ENCODE measurements at places on chromosomes 1 and 21.
A peak's percentile ranks its signal among the peaks of the same experiment; 100 is the strongest.

DNA sequence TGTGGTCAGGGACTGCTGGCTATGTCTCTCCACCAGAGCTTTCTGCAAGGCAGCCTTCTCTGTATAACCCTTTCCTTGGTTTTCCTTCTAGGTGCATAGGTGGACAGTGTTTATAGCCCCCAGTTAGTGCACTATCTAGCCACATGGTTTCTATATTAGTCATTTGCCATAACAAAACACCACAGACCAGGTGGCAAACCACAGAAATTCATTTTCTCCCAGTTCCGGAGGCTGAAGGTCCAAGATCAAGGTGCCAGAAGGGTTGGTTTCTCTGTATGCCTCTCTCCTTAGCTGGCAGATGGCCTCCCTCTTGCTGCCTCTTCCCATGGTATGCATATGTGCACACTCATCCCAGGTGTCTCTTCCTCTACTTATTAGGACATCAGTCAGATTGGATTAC is 106.4 kb downstream of the KAZN start:
- DNase-seq = no peak

DNA sequence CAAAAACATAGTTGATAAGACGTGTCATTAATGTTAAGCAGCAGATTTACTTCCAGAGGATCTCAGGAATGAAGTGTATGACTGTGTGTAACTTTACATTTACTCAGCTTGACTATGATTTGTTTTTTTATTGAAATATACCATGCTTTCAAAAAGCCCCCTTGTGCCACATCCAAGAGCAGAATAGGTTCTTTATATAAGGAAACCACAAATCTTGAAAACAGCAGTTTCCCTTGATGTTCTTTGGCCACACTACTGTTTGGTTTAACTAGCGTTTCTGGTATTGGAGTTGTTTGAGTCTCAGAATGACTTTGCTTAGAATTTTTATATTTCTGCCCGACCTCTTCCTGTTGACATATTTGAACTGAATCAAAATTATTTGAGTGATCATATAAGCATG is 25.0 kb downstream of the LRRC8C start:
- no peak for DNase-seq

DNA sequence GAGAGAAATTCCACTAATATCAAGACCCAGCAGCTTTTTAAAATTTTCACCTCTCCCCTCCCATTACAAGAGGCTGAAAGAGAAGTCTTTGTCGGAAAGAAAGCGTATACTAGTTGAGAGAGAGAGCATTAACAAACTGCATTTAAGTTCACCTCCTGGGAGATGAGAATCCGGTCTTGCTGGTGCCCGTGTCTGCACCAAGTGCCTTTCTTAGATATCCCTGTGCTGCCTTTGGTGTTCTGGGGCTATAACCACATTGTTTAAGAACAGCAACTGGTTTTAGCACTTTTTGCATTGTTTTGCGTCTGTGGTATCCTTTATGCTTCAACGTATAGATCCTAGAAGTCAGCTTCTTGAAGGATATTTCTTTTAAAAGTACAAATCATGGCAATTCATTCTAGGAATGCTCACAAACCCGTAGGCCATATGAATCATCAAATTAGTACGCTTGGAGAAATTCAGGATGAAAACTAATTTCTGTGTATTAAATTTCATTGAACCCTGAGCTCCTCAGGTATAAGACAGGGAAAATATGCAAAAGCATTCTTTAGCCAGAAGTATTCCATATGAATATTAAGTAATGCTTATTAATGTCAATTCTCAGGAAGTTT is 3.4 kb upstream of the RPE65 start:
- DNase-seq = no peak

- peak; percentile 93 for DNase-seq
Observed at GRCh38 chr1:23100074-23100748, 68.4 kb downstream of the LUZP1 start.

DNA sequence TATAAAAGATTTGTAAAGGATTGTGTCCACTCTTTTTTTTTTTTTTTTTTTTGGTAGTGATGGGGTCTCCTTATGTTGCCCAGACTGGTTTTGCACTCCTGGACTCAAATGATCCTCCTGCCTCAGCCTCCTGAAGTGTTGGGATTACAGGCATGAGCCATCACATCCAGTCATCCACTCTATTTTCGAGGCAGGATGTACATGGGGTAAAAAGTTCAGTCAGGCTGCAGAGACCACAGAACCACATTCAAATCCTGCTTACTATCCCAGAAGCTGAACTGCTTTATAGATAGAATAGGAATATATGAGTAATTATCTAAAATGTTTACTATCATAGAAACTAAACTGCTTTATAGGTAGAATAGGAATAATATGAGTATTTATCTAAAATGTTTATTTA is 26.0 kb upstream of the KCNK2 start:
- no peak for DNase-seq

DNA sequence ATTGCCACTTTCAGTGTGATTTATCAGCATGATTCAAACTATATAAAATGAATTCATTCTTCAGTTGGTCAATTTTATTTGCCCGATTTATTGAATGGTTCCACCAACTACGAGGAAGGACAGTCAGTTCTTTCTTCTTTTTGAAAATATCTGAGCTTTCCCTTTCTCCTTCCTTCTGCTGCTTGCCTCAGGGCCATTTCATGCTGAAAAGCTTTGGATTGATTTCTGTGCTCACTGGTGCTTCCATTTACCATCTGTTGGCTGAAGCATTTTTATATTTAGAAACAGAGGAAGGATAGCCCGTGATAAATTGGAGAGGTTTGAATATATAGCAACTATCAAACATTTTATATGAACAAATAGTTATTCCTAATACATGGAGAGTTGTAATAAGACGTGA is 68.9 kb upstream of the ADAMTS5 start:
- DNase-seq = no peak

DNA sequence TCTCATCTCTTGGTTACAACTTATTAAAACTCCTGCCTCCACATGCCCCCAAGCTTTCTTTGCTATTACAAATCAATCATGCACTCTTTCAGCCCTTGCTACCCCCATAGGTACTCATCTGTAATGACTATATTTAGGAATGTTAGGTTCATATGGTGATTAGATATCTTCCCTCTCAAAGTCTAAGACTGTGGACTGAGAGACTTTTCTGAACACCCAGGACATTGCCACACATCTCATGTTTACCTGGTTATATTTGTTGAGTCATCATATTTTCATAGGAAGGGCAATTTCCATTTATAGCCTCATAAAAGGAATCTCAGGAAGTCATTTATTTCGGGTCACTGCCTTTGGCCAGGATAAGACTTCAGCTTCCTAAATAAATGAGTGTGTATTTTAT is 81.5 kb upstream of the LPGAT1 start:
- no peak for DNase-seq

GRCh38 chr1:25758466-25759070 is 41.4 kb upstream of the SELENON start:
- no peak for DNase-seq

DNA sequence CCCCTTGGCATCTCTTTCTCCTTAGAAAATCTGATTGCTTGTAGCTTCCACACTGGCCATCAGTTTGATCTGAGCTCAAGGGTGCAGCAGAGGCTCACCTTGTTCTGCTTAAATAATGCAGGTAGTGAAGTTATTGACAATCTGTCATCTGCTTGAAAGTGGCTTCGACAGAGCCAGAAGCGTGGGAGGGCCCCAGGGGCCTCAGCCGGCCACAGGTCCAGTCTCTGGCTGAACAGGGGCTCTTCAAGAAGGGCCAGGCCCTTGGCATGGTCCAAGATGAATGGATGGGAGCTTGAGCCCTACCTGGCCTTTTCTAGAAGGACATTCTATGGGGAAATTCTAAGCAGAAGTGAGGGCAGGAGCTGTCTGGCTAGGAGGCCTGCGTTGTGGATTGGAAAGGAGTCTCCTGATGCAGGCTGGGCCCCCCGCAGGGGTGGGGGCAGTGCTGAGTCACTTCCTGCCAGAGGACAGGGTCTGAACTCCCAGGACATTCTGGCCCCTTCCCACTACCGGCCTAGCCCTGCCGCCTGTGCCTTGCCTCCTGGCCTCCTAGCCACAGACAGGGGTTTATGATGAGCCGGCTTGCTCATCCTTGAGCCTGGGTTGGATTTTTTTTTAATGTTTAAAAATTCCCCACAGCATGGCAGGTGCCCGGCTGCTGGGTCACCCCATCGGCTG is 162.3 kb upstream of the VAMP3 start:
- no peak for DNase-seq

DNA sequence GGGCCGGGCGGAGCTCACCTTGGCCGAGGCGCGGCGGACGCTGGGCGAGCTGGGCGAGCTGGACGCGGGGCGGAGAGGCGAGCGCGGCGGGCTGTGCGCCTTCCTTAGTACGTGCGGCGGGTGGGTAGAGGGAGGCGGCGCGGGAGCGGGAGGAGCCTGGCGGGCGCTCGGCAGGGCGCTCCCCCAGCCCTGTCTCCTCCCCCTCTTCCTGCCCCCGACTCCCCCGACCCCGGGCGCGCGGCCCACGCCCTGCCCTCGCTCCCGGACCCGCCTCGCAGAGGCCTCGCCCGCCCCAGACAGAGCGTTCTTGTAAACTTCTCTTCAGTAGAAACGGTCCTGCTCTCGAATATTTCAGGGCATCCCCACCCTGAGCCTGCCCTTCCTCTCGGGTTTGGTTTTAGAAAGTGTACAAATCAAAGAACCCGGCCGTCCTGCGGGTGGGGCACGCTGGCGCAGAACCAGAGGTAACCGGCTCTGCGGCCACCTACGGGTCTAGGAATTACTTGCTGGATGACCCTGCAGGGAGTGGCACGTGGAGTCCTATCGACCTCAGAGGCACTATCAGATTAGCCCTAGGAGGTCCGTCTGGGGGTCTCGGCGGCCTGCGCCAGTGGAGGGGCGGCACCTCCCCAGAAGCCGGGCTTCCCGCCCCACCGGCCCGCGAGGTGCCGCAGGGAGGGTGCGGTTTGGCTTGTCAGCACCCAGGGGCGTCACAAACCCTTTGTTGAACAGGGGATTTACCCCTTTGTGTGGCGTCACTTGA is at the start of gene S100A10:
S100A10 (minus strand) TSS at position 126 of the 763 bp plus-strand sequence. CDS start 7,629 bp downstream, outside the sequence.
- peak; percentile 66 for DNase-seq

All from GM04504 (cell line).